ENCODE measurements at places on chromosomes 6 and 20.
A peak's percentile ranks its signal among the peaks of the same experiment; 100 is the strongest.

- DNase-seq, result no peak
Observed at GRCh38 chr6:147507162-147508041, 1.1 kb upstream of the SAMD5 start.

DNA sequence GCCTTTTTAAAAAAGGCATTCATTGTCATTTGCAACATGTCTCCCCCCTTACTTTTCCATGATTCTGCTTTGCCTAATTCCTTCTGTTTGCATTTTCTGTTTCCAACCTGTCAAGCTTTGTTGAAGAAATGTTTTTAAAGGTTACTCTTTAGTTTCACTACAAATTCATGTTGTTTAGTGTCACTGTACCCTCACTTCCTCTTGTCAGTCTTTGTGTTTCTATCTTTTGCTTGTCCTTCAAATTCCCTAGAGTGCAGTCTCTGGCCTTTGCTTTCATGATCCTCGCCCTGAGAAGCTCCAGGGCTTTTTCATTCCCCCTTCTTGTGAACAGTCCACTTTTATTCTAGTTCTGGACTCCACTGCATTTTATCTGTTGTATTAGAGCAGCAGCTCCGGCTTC, 90.6 kb downstream of the MAP3K4 start:
- DNase-seq, result no peak

DNA sequence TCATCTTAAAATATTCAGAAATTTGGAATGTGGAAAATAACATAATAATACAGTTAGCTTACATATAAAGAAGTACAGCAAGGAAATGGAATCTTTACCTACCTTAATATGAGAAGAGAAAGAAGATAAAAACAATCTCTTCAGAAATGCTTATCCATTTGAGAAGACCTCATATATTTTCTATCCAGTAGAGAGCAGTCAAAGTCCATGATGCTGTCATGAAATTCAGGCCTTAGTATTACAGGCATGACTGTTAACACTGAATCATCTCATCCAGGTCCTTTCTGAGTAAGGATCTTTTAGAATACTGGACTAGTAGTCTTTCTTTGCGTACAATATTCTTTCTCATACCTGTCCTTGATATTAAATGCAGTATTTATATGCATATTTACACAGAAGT, 713.4 kb downstream of the CD109 start:
- peak; percentile 86 for DNase-seq

DNA sequence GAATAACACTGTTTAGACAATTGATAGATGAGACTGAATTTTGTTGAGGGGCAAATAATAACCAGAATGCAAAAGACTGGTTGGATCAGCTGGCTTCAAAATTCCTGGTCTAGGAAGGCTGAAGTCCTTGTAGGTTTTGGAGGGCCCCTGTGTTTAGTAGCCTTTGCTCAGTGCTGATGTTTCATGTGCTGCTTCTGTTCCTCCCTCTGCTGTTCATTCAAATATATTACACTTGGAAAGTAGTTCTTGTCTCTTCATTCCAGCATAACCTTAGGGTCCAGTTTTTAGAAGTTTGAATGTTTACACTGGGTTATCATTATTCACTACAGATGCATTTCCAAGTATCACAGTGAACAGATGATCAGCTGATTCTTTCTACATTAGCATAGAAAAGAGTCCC, 72.5 kb downstream of the FLRT3 start:
- DNase-seq, result peak; percentile 55

GRCh38 chr20:61042506-61043385, 209.3 kb upstream of the CDH4 start:
- no peak for DNase-seq

DNA sequence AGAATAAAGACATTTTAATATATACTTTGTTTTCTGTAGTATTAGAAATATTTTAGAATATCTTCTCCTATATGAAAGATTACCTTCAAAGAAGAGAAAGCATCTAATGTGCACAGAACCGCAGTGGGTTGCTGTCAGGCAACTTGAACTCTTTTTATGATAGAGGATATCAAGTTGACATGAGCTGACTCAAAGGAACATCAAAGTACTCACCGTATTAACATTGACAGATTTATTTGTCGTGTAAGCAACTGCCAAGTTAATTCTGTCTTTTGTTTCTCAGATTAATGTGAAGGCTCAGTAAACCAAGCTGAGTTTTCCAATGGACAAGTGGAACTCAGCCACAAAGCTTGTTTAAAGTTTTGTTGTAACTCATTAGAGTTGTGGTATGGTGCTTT, 2.2 kb upstream of the GINM1 start:
- no peak for DNase-seq

DNA sequence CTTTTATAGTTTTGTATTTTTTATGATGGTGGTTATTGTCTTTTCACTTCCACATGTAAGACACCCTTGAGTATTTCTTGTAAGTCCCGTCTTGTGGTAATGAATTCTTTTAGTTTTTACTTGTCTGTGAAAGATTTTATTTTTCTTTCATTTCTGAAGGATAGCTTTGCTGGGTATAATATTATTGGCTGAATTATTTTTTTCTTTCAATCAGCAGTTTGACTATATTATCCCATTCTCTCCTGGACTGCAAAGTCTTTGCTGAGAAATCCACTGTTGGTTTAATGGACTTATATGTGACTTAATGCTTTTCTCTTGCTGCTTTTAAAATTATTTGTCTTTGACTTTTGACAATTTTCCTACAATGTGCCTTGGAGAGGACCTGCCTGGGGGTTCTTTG, 13.8 kb downstream of the KIF25 start:
- no peak for DNase-seq

- no peak for DNase-seq
Observed at GRCh38 chr6:89355511-89356194, 3.1 kb upstream of the UBE2J1 start.

GRCh38 chr20:21517566-21518277, 3.9 kb upstream of the NKX2-2 start:
- no peak for DNase-seq

DNA sequence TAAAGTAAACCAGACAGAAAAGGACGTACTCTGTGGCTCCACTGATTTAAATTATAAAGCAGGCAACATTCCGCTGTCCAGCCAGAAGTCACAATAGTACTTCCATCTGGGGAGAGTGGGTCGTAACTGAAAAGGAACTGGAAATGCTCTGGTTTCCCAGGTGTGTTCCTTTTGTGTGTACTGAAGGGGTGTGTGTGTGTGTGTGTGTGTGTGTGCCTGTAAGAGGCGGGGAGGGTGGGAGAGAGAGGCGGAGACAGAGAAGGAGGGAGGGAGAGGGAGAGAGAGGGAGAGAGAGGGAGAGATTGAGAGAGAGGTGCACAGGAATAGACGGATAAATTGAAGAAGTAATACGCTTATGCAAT, 178.4 kb upstream of the ZNF184 start:
- no peak for DNase-seq

DNA sequence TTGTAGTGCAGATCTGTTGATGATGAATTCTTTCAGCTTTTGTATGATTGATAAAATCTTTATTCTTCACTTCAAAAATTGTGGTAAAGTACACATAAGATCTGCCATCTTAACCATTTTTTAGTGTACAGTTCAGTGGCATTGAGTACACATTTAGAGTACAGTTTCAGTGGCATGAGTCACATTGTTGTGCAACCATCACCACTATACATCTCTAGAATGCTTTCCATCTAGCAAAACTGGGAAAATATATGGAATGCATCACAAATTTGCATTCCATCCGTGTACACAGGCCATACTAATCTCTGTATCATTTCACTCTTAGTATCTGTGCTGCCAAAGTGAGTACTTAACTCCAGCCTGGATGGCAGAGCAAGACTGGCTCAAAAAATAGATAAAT, 28.7 kb downstream of the SIRPD start:
- DNase-seq, result peak; percentile 10

- no peak for DNase-seq
Observed at GRCh38 chr20:41526327-41526726, 91.8 kb downstream of the CHD6 start.

GRCh38 chr6:120954111-120954510, 380.2 kb downstream of the TBC1D32 start:
- no peak for DNase-seq

GRCh38 chr6:83378621-83379388, 52.0 kb downstream of the ME1 start:
- peak; percentile 80 for DNase-seq

GRCh38 chr6:16651871-16652270, 109.4 kb downstream of the ATXN1 start:
- no peak for DNase-seq

DNA sequence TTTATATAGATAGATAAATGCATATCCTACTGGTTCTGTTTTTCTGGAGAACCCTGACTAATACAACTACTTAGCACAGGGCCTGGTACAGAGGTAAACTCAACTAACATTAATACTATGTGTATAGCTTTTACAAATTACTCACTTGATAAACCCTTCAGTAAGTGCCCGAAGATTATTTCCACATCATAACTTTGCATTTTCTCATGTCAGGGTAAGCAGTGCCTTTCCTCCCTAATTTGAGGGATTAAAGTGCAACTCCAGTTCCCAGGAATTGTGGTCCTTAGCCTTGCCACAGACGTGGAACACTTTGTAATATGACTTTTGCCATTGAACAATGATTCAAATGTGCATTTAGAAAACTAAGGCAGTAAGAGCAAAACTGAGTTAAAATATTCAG, 147.5 kb upstream of the SMLR1 start:
- no peak for DNase-seq

- DNase-seq, result no peak
Observed at GRCh38 chr6:11542863-11543262, 5.3 kb downstream of the TMEM170B start.

- no peak for DNase-seq
Observed at GRCh38 chr6:31169123-31169857, 1.2 kb downstream of the POU5F1 start.

- DNase-seq, result peak; percentile 49
Observed at GRCh38 chr6:160430203-160430602, 82.0 kb downstream of the SLC22A3 start.

Measured in fibroblast of upper back skin (primary cell).